ENCODE measurements at places on chromosomes 3 and 15. TPM values are rescaled to one million over a fixed set of nuclear protein-coding genes. Genes with fewer than 3 reads are reported as not detected.

The SLC9A9 gene
- total RNA-seq = 20.4 TPM

The MYD88 gene
- total RNA-seq = 116 TPM

The SLC28A1 gene
- not detected for total RNA-seq

GRCh38 chr3:83230841-83231240 is 1469.4 kb upstream of the GBE1 start:
- no peaks in the 10 kb centered on the region for H3K4me1 ChIP-seq
- H3K27me3 ChIP-seq = no peaks in the 10 kb centered on the region
- DNase-seq = no peak
- H3K4me3 ChIP-seq = no peak overlapping the region
- no peaks in the 10 kb centered on the region for H3K36me3 ChIP-seq
- no peak overlapping the region for H3K27ac ChIP-seq

GRCh38 chr3:118228151-118228550 is 806.5 kb downstream of the IGSF11 start:
- no peak overlapping the region for H3K27ac ChIP-seq
- no peaks in the 10 kb centered on the region for H3K4me1 ChIP-seq
- no peak for DNase-seq
- H3K36me3 ChIP-seq = no peaks in the 10 kb centered on the region
- no peaks in the 10 kb centered on the region for H3K27me3 ChIP-seq
